ENCODE measurements at places on chromosomes 5 and 9.

DNA sequence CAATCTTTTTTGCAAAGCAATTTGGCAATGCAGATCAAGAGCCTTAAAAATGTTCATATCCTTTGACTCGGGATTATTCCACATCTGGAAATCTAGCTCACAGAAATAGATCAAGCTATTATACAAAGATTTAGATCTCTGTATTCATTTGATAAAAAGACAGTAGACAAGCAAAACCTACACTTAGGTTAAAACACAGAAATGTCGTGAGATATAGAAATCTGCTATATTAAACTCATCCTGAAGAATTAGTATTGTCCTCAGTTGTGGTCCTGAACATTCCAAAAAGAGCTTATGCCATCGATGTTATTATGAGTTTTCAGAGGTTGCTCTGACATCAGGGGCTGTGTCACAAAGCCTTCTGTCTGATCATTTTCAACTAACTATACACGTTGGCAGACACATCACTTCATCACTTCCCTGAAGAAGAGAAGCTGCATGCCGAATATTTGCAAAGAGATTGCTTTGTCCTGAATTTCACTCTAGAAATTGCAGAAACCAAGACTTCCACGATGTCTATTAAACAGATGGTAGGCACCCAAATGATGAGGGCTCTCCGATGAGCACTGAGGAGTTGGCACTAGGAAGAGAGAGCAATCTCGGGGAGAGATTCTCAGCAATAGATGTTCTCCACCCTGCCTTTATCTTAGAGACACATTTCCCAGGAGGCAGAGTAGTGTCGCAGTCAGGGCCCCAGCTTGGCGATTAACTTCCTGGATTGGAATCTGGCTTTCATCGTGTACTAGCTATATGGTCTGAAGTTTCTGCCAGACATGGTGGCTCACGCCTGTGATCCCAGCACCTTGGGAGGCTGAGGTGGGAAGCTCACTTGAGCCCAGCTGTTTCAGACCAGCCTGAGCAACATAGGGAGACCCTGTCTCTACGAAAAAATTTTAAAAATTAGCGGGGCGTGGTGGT, 1.9 kb upstream of the UBTD2 start:
- DNase-seq: no peak

DNA sequence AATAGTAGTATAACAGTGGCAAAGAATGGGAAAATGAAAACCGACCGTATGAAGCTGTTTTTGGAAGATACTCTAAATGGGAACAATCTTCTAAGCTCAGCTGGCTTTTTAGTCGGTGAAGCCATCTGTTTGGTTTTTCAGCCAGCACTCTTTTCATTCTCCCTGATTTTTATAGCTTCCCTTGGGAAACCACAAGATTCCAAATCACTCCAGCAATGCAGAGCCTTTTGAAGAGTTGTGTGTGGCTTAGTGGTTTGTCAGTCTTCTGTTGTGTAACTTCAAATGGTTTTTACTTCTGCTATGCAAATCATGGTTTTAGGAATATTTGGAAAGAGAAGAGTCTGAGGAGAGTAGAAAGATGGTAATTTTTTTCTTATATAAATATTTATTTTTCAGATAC, 180.7 kb downstream of the KDM4C start:
- no peak for DNase-seq

GRCh38 chr5:168746893-168747640, 167.9 kb upstream of the PANK3 start:
- DNase-seq: no peak

DNA sequence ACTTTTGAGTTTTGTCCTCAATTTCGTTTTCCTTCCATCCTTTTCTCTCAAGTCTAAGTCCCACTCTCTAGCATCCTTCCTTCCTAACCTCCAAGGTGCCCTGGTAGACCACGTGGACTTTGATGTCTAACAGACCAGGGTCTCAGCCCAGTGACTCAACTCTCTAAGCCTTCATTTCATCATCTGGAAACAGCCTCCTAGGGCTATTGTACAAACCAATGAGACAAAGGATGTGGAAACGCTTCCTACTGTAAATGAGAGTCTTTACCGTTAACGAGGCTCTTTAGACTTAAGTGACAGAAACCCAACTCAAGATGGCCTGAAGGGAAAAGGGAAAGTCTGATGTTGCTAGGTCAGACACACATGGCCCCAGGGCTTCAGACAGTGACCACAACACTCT, 49.2 kb upstream of the CPLX2 start:
- DNase-seq: no peak

- no peak for DNase-seq
Measured at GRCh38 chr5:14812166-14812565, 59.4 kb downstream of the ANKH start.

DNA sequence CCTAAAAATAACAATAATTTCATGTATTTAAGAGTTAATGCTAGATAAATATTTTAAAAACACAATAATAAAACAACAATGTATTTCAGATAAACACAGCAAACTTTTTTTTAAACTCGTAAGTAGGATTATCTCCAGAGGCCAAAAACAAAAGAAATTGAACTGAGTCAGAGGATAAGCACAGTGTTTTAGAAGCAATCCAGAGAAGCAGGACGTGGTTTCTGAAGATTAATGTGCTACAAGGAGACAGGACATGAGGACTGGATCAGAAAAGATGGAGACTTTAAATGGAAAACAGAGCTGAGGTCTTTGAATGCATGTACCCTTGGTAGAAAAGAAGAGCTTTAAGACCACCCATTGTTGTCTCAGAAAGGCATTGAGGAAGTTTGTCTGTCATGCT, 491.2 kb upstream of the TLE4 start:
- no peak for DNase-seq

- DNase-seq: no peak
Measured at GRCh38 chr5:124056991-124057723, 545.2 kb downstream of the CSNK1G3 start.
